ENCODE measurements at places on chromosomes 3 and 15. TPM values are rescaled to one million over a fixed set of nuclear protein-coding genes. Genes with fewer than 3 reads are reported as not detected.

The NEO1 gene
- total RNA-seq, result 65.9 TPM

The GOLGA6B gene
- total RNA-seq, result not detected

The UBAP1L gene
- 0.34 TPM for total RNA-seq

The TRAIP gene
- 0.68 TPM for total RNA-seq

All from nasal cavity respiratory epithelium epithelial cell of viscerocranial mucosa (primary cell).